Epithelial cell of proximal tubule (primary cell): ENCODE measurements at places on chromosomes 1 and 21. TPM values are rescaled to one million over a fixed set of nuclear protein-coding genes. Genes with fewer than 3 reads are reported as not detected.

TMPRSS15 gene
- total RNA-seq, result not detected in 2 replicates

SLC44A5 gene
- 0.07 and 1.8 TPM in 2 replicates for total RNA-seq

DNA sequence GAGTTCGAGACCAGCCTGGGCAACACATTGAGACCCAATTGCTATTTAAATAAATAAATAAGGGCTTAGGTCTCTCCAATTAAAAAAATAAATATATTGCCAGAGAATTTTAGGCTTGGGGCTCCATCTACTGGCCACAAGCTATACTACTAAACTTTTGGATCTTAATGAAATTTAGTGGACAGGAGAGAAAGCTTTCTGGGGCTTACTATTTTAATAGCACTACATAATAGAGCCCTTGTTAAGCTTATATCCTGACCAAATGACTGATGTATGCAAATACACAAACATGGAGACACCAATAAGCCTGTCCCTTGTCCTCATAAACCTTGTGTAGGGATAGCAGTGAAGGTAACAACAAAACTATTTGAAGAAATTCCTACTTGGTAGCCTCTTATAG is 18.4 kb downstream of the CCT3 start:
- DNase-seq, result no peak

GRCh38 chr1:60222360-60223115 is 149.0 kb upstream of the C1orf87 start:
- DNase-seq, result no peak
